ENCODE measurements at places on chromosomes 16 and 17.
A peak's percentile ranks its signal among the peaks of the same experiment; 100 is the strongest.

DNA sequence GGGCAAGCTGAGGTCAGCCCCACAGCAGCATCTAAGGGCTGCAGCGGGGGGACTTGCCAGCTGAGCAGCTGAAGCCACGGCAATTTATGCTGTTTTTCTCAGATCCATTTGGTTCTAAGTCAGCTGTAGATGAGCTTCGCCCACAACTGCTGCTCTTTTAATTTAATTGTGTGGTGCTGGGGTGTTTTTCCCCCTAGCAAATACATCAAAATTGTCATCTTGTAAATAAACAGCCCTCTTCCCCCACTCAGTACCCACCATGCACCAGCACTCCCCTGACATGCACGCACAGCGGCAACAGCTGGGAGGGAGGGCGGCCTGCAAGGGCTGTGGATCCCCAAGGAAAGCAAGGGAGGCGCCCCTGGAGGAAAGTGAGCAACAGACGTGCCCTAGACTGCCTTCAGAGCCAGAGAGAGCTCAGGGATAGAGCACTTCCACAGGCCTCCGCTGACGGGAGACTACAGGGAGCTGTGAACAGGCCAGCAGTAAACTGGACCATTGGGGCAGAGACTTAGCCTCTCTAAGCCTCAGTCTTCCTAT, 149.5 kb downstream of the TMEM132E start:
- no peak for DNase-seq

DNA sequence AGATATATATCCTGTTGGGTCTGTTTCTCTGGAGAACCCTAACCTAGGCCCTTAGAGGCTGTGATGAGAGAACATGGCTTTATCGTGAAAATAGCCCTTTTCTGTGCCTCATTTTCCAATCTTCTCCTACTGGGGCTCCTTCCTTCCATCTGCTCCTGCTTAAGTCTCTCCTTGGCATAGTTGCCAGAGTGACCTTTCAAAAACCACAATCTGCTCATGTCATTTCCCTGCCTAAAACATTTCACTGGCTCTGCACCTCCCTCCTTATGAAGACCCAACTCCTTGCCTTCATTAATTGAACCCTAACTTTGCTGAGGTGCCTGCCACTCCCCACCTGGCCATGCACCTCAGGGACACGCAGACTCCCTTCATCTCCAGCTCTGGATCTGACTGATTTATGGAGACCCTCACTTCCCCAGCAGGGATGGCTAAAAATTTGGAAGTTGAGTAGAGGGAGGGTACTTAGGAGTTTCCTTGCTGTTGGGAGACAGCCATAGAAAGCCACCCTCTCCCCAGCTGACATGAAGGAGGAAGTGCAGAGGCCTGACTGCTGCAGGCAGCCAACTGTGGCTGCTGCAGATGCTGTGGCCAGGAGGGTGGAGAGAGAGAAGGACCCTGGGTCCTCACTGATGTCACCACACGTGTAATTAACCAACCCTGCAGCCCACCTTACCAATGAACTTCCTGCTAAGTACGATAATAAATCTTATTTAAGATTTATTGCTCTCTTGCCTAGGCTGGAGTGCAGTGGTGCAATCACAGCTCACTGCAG, 6.3 kb upstream of the GGA2 start:
- no peak for DNase-seq

GRCh38 chr16:16138034-16138635, 85.2 kb downstream of the ABCC6 start:
- no peak for DNase-seq

DNA sequence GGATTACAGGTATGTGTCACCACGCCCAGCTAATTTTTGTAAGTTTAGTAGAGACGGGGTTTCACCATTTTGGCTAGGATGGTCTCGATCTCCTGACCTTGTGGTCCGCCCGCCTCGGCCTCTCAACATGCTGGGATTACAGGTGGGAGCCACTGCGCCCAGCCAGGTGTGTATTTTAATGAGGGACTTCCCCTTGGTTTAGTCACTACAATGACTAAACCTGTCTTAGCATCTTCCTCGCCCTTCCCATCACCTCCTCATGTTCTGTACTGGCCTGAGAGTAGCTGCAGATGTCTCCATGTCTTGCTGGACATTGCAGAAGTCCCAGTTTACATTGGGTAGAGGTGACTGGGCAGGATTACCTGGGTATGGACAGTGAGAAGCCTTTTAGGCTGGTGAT, 9.6 kb downstream of the SLC7A6 start:
- no peak for DNase-seq

GRCh38 chr17:40532520-40533253, 31.3 kb upstream of the TNS4 start:
- no peak for DNase-seq

DNA sequence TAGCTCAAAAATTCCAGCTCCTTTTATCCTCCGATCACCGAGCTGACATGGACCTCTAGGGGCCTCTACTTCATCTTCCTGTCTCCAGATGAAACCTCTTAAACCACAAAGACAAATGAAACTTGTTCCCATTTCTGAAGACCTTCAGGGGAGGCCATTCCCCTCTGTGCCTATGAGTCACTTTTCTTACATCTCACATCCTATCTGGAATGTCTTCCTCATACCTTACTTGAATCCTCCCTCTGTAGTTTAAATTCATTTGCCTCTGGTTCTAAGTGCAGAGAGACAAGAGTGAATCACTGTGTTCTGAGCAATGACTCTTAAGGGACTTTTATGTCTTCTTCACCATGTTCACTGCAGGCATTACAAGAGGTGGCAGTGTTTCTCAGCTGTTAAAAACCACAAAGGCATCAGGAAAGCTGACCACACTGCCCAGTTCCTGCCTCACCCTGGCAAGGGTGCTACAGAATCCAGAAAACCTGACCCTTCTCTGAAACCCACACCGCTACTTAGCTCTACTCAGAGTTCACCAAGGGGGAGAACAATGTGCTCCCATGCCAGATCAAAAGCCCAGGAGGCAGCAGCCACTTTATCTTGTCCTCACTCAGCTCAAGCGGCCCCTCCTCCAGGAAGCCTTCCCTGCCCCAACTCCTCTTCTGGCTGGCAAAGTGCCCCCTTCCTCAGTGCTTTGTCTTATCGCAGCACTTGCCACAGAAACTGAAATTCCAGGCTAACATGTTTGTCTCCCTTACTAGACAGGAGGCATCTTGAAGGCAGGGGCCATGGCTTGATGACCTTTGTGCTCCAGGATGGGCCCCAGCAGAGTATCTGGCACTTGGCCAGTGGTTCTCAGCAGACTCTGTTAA, 6.4 kb downstream of the CUEDC1 start:
- no peak for DNase-seq

- DNase-seq = no peak
Observed at GRCh38 chr17:61368832-61369450, 30.7 kb upstream of the TBX2 start.

DNA sequence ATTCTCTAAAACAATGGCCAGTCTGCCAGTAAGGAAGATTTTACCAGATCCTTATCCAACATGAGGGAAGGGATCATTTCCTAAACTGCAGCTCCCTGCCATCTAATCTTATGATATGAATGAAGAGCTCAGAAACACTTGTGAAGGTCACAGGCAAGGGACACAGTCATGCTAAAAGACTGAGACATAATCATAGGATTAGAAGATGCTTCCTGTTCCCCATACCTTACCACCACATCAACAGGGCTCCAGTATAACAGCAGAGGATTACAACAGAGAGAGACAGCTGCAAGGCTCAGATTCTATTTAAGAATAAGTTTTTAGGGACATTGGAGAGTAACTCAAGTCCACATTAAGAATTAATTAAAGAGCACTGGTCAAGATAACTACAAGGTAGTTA, 93.3 kb downstream of the BRIP1 start:
- DNase-seq = no peak

- no peak for DNase-seq
Observed at GRCh38 chr16:50393416-50393815, 24.6 kb upstream of the BRD7 start.

GRCh38 chr17:21419299-21420239, 43.4 kb downstream of the KCNJ12 start:
- peak; percentile 52 for DNase-seq

DNA sequence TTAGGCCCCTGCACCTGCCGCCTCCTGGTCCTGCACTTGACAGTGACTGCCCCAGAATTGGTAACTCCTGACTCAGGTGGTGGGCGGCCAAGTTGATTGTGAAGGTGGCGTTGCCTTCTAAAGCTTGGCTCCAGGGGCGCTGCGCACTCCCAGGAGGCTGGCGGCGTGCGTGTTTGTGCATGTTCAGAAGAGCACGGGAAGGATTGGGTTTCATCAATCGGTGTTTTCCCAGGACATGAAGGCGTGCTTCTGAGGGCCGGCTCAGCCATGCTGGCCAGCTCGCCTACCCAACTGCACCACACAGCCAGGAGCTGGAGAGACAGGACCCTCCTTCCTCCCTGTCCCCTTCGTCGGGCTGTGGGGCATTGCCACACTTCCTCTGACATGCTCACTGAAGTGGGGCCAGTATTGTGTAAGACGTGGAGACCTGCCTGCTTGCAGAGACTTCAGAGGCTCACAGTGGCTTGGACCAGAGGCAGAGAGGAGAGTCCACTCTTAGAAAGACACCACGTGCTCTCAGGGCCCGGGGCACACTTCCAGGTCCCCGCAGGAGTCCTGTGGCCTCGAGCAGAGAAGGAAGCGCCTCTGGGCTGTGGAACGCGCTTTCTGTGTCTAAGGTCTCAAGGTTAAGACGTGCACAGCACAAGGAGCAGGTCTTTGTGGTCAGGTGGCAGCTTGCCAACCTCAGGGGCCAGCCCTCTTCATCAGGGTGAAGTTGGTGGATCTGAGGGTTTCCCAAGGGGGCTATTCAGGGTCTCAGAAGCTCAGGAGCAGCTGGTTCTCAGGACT, 2.8 kb downstream of the RAB40C start:
- DNase-seq = no peak

GRCh38 chr16:84091460-84091859, 25.3 kb downstream of the MBTPS1 start:
- no peak for DNase-seq

DNA sequence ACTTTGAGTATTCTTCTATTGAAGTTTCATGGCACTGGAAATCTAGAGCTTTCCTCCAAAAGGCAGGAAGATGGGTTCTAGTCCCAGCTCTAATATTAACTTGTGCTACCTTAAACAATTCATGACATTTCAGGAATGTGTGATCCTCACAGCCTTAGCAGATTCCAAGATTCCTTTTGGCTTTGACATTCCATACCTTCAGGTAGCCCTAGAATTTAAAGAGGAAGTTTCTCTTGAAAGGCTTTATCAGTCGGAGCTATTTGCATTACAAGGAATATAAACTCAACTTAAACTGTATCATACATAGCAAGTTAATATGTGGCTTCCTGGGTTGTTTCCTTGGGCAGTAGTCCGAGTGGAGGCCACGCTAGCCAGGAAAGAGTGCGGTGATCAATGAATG, 330.0 kb downstream of the SHISA9 start:
- DNase-seq = no peak

- DNase-seq = no peak
Observed at GRCh38 chr17:12568358-12569251, 97.1 kb upstream of the MYOCD start.

DNA sequence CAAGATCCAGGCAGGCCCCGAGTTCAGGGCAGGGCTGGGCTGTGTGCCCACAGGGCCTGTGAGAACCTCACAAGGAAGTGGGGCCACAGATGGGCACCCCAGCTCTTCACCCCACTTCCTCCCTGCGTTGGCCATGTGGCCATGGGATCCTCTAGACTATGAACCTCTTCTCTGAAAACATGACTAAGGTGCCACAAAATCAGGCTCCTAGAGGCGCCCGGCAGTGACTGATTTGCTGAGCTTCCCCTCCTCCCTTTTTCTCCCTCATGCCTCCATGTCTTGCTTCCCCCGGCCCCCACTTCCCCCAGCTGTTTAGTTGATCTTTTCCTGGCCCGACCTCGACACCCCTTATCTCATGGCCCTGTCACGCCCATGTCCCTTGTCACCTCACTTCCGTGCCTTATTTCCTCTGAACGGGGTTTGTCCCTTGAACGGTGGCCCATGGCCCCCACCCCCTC, 87.1 kb downstream of the KCNJ12 start:
- DNase-seq = no peak

DNA sequence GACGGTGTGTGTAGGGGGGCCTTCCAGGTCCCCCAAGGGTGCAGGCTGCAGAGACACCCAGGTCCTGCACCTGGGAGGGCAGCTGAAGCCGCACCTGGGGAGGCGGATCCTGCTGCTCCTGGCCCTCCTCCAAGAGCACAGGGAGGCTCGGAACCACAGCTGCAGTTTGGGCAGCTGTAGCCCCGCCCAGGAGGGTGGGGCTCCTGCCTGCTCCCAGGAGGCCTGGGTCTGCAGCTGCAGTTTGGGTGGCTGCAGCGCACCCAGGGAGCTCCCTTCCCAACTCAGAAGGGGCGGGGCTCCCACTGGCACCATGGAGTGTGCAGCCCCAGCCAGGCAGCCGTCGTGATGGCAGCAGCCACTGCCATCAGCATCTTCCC, 69.4 kb upstream of the NKD1 start:
- no peak for DNase-seq

- peak; percentile 49 for DNase-seq
Observed at GRCh38 chr17:46192439-46193150, 634 bp downstream of the KANSL1 start.

GRCh38 chr16:27795992-27796614, 246.2 kb downstream of the KATNIP start:
- DNase-seq = no peak

DNA sequence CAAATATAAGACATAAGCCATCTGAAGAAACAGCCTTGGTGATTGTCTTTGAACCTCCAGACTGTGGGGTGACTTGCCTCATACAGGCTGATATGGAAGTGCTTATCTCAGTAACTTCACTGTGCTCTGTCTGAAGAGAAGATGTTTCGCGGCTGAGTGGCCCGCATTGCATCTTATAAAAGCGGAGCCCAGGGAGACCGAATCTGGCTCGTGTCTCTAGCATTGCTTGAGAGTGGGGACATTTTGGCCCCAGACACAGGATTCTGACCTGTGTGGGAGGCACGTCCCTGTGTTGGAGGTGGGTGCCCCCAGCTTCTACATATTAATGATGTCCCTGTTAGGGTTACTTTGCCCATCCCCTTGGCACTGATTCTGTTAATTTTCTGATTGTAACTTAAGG, 66.4 kb downstream of the METRNL start:
- no peak for DNase-seq

GRCh38 chr16:65919986-65920376, 446.5 kb upstream of the CDH5 start:
- DNase-seq = no peak

DNA sequence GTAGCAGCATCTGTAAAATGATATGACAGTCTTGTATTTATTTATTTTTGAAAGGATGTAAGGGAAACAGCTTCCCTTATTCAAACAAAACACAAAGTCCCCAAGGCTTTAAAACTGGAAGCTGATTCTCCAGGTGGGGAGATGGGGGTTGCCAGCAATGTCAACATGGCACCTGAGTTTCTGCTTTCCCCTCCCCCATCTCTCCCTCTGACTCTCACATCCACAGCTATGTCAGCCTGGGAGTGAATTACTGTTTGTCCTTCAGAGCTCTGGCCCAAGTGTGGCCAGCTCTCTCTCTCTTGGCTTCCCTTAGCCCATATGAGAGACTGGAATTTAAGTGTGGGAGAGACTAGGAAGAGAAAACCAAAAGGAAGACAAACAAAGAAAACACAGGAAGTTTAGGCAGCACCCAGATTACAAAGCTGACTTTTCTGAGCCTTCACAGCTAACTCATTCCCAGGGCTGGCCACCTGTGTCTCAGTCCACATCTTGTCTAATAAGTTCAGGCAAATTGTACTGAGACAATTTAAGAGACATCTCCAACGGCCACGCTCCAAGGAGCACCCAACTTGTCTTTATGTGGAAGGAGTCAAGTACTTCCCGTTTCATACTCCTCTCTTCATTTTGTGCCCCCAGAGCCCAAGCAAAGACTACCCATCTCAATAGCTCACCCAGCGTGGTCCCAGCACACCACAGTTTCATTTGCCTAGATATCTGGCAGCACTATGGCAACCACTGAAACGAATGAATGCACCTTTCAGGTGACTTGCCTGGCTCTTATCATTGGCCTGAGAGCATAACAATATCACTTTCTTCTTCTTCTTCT, 69.2 kb downstream of the SOX9 start:
- no peak for DNase-seq
